Suppressor macrophage (primary cell): ENCODE measurements at places on chromosomes 12 and 14.
A peak's percentile ranks its signal among the peaks of the same experiment; 100 is the strongest.

DNA sequence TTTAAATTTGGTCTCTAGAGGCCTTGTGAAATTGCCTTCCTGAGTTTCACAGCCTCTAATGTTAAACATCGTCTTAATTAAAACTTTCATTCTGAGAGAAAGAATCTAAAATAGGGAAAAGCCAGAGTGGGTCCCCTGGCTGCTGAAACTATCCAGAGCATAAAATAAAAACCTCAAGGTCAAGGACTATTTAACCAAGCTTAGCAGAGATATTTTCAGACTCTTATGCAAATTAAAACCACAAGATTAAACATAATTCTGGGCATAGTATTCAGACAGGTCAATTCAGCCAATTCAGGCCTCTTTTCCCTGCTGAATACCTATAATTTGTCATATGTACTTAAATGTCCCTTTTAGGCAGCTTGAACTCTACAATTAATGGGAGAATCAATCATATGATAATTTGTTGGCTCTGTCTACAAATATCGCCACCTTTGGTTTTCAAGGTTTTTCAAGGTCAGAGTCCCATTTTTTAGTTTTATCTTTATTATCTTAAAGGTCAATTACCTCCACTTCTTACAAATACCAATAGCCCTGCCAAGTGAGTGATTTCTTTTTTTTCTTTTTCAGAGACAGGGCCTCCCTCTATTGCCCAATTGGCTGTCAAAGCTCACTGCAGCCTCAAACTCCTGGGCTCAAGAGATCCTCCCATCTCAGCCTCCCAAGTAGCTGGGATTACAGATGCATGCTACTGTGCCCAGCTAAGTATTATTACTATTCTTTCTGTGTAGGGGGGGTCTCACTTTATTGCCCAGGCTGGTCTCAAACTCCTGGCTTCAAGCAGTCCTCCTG is 257.1 kb downstream of the PHLDA1 start:
- DNase-seq = no peak

DNA sequence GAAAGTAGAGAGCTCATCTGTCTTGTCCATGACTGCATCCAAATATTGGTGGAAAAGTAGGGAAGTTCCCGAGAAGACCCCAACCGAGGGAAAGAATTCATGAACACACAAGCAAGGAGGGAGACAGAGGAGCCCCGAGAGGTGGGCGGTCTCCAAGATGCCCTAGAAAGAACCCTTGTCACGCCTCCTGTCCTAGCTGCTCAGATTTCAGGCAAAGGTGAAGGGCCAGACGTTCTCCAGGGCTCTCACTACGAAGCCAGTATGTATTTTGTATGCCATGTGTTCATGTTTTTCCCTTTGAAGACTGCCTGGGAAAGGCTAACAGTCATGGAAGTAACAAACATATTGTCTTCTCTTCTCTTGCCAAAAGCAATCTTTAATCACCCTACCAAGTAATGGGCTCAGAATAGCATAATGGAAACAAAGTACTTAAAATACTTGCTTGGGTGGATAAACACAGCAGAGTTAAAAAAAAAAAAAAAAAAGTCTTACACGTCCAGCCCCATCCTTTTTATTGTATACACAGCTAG is 99.2 kb upstream of the TBX3 start:
- DNase-seq = no peak

GRCh38 chr14:92199763-92200162 is 78.0 kb downstream of the CPSF2 start:
- no peak for DNase-seq

DNA sequence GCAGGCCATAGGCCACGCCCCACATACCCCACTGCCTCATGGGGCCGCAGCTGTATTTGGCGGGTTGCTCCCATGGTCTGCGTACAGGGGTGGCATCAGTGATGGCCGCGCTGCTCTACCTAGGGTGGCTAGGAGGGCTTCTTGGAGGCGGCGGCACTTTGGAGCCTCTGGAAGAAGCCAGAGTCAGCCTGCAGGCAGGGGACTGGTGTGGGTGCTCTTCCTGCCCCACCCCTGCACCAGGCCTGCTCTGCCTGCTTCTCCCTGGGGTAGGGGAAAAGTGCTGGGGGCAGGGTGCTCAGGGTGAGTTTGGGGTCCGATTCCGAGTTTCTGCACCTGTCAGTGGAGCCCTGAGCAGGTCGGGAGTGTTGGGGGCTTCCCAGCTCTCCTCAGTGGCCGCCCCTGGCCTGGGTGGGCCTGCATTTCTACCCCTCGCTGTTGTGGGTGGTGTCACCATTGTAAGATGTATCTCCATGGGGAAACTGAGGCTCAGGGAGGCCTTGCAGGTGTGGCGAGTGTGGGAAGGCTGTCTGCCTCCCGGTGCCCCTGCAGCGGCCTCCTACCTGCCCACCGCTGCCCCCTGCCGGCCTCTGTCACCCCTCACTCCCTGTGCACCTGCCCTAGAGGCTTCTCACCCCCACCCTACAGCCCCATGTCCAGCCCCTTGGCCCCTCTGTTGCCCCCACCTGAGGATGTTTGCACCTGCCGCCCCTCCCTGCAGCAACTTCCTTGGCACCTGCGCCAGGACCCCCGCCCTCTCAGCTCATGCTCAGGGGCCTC is 5.5 kb downstream of the CEP170B start:
- peak; percentile 56 for DNase-seq

DNA sequence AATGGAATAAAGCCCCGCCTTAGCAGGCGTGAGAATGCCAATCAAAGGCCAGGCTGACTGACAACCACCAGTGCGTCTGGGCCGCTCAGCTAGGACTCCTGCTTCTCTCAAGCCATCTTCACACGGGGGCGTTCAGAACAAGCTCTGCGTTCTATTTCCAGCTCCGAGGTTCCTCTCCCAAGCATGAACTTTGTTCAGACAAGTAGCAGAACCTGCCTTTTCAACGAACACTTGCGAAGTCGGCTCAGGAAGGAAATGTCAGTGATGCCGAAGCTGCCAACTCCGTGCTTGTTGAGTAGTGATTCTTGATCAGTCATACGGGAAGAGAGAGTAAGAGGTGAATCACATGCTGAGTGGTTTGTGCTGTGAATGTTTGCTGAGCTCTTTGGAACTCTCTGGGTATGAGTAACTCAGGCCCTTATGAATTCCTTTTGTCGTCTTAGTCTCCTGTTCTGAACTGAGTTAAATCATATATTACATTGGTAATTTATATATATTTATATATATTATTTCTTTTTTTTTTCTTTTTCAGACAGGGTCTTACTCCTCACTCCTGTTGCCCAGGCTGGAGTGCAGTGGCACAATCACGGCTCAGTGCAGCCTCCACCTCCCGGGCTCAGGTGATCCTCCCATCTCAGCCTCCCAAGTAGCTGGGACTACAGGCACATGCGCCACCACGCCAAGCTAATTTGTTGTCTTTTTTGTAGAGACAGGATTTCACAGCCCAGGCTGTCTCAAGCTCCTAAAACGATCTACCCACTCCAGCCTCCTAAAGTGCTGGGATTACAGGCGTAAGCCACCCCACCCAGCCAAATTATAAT is 29.4 kb upstream of the BCL7A start:
- peak; percentile 97 for DNase-seq

- peak; percentile 53 for DNase-seq
Observed at GRCh38 chr14:60090864-60091519, 731 bp upstream of the PCNX4 start.

DNA sequence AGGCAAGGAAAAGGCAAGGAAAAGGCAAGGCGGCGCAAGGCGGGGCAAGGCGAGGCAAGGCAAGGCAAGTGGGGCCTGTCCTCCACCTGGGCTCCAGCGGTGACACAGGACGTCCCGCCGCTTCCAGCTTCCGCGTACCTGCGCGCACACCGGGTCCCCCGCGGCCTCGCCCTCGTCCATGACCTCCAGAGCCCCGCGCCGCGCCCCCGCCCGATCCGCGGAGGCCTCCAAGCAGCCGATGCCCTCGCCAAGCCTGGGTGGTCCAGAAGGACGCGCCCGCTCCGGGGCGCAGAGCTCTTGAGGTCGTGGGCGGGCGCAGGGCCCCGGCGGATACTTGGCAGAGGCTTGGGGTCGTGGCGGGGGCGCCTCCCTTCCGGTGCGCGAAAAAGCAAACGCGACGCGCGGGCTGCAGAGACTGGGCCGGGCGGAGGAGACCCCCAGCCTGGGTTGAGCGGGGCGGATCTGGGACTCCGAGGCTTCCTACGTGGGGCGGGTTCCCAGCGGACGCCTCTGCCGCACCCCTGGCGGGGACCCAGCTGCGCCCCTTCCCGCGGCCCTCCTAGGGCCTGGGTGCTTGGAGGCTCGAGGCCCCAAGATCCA is 60.8 kb upstream of the EIF5 start:
- DNase-seq = no peak

DNA sequence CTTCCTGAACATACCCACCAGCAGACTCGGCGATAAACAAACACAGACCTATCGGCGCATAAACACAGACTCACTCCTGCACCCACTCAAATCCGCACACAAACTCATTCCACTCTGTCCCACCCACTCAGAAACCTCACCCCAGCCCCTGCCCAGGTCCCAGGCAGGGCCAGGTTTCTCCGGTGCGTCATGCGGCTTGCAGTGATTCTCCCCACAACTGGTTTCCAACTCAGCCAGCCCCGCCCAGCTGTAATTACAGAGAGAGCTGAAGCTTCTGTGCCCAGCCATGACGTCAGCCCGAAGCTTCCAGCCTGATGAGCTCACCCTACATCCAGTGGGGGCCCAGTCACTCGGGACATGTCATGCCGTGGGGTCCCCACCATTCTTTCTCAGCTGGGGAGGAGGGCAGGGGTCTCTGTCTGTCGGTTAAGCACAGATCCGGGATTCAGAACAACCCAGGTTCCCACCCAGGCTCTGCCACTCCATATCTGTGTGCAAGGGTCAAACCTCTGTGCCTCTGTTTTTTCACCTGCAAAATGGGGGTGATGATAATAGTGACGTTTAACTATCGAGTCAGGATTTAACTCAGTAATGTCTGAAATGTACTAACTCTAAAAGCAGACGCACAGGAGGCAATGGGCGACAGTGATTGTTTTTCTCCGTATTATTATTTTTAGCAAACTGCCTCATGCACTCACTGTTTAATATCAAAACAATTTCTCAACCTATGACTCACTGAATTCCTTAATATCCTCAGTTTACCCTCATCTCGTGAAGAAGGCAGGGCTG is 2.3 kb upstream of the HSPB8 start:
- DNase-seq = no peak

GRCh38 chr14:31057701-31058364 is 31.7 kb upstream of the STRN3 start:
- no peak for DNase-seq

DNA sequence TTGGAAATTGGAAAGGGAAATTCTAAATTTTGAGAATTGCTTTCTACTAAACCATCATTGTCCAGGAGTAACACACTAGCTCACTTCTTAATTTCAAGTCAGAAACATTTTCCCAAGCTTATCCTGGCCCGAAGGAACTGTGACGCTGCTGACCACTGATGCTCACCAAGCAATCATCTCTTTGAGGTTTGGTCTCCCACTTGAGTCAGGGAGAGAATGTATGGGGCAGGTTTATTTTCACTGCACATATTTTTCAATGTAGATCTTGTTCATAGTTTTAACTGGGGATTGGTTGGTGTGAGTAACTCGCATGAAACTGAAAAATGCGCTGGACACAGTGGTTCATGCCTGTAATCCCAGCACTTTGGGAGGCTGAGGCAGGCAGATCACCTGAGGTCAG is 12.9 kb upstream of the RNASE10 start:
- no peak for DNase-seq

DNA sequence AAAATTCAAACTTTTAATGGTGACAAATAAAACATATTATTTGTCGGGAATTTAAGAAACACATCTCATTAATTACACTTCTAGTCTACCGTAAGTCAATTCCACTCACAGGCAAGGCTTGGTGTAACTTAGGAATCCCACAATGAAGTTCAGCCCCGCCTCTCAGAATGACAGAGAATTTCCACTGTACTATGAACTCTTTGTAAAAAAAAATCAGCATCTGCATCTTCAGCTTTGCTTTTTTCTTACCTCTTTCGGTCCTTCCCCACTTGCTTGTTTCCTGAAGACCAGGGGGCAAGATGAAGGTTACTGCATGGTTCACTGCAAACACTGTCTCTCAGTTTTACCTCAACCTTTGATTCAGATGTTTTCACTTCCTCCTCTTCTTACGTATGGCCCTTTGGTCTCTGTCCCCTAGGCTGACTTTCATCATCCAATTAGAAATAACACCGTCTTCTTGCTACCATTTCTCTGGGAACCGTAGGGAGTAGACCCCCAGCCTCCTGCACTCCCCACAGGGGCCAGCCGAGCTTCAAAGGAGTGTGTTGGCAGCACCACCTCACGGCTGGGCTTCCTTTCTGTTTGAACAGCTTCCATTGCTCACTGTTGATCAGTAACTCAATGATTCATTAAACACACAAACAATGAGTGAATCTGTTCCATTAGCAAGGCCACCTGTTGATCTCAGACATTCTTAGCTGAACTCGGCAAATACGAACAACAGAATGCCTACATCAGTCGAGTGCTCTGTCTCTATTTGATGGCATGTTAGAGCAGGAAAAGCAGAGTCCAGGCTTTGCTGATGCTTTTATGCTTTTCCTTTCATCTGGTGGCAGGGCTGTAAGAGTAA is 343.0 kb downstream of the BMP4 start:
- DNase-seq = no peak

DNA sequence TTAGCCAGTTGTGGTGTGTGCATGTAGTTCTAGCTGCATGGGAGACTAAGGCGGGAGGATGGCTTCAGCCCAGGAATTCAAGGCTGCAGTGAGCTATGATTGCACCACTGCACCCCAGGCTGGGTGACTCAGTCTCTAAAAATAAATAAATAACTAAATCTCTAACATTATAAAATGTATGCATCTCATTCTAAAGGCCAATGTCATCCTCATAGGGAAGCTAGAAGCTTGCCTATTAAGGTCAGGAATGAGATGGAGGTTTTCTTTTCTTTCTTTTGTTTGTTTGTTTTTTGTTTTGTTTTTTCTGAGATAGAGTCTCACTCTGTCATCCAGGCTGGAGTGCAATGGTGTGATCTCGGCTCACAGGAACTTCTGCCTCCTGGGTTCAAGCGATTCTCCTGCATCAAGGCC is 48.8 kb upstream of the PAPLN start:
- peak; percentile 49 for DNase-seq

DNA sequence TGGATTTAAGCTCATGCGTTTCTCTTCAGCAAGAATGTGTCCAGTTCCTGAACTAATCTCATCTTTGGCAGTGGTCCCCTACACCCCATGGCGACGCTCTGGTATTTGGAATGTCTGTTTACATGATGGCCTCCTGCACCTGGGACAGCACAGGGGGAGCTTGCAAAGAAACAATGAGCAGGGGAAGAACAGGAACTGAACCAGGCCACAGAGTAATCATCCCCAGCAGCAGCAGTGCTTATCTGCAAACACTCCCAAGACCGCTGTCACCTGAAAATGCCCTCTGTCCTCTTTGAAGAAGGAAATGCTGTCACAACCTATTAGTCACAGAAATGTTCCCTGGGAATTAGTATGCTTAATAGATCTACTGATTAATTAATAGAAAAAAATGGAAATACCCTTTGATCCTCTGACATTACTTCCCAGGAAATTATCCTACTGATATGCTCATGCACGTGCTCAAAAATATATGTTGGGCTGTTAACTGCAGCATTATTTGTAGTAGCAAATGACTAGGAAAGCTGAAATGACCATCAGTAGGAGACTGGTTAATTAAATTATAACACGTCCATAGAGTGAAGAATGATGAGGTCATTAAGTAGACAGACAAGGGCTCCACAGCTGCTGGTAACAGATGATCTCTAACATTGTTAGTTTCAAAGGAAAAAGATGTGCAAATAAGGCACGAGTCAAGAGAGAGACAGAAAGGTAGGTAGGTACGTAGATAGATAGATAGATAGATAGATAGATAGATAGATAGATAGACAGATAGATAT is 279.3 kb upstream of the FLRT2 start:
- no peak for DNase-seq
